Astrocyte (in vitro differentiated cells and primary cell): ENCODE measurements at places on chromosomes 4 and X.
A peak's percentile ranks its signal among the peaks of the same experiment; 100 is the strongest.

- DNase-seq: peak; percentile 54
Measured at GRCh38 chr4:137509855-137510282, 22.4 kb downstream of the PCDH18 start.

DNA sequence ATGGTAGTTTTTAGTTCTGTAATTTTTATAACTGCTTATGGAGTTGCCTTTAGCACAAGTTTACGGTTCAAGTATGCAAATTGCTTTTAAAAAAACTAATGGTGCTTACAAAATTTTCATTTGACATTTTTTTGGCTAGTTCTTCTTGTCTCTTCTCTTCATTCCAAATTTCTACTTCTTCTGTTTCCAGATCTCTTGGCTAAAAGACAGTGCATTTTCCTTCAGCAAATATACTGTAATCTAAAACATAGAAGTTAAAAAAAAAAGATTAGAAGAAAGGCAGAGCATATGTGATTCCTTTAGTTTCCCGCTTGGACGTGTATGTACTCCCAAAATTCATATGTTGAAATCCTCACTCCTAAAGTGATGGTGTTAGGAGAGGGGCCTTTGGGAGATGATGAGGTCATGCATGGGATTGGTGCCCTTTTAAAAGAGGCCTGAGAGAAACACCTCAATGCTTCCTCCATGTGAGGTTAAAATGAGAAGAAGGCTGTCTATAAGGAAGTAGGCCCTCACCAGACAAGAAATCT is 132.1 kb upstream of the NPY2R start:
- no peak for DNase-seq

DNA sequence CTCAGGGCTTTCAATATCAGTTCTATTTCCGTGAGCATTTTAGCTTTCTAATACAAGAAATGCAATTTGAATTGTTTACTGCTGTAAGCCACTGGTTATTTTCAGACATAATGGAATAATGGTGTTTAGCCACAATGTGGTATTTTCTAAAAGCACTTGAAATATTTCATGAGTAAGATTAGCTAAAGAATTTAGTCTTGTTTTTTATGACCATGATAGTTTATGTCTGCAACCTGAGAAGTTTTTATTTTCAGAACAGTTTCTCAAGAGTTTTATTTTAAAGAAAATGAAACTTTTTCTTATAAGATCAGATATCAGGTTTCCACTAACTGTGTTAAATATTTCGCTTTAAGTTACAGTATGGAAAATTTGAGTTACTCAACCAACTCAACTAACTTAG is 60.2 kb downstream of the SLIT2 start:
- peak; percentile 46 for DNase-seq

GRCh38 chr4:39054497-39054896 is 7.5 kb upstream of the KLHL5 start:
- DNase-seq: no peak

DNA sequence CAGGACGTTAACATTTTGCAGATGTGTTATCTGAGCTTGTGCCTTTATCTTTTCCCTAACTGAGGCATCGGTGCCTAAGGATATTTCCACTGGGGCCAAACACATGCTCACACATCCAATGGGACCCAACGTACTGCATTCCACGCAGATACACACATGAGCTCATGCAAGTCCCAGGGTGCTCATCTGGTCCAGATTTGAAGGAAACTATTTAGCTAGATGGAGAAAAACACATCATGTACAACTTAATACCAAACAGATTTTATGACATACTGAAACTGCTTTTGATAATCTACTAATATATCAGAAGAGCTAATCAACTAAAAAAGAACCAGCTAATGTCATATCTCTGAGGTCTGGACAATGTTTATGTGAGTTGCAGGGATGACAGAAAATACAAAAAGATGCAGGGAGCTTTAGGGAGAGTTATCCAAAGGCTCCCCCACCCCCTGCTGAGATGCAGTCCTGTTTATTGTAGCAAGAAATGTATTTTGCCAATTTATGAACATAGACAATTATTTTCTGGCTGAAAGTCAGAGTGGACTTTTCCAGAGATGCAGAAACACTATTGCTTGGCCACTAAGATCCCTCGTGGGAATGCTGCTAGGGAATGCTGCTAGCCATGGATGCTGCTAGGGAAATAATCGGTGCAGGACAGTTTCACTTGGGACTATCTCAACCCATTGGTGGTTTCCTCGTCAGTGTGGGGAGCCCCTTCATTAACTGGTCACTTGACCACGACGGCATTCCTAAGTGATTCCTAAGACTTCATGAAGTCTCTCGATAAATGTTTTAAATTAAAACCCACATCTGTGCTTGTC is 172.8 kb downstream of the SMIM20 start:
- DNase-seq: peak; percentile 62

DNA sequence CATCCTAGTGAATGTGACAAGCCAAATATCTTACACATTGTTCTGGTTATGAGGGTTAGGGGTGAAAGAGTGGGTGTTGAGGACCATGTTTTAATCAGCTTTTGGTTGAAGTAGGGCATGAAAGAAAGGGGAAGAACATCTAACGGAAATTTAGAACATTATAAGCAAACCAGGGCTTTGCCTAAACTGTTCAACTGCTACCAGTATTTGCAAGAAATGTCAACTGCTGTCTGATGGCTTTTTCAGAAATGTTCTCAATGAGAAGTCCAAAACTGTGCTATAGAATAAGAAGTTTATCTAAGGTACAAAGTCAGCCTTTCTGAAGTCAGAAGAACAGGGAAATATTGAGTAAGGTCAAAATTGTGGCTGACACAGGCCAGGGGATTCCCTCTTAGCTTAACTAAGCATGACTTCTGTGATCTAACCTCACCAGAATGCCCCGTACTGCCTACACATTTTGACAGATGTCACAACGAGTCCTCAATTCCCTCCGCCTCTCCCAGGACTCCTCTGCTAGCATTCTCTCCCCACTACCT is 67.1 kb downstream of the DTHD1 start:
- DNase-seq: no peak

DNA sequence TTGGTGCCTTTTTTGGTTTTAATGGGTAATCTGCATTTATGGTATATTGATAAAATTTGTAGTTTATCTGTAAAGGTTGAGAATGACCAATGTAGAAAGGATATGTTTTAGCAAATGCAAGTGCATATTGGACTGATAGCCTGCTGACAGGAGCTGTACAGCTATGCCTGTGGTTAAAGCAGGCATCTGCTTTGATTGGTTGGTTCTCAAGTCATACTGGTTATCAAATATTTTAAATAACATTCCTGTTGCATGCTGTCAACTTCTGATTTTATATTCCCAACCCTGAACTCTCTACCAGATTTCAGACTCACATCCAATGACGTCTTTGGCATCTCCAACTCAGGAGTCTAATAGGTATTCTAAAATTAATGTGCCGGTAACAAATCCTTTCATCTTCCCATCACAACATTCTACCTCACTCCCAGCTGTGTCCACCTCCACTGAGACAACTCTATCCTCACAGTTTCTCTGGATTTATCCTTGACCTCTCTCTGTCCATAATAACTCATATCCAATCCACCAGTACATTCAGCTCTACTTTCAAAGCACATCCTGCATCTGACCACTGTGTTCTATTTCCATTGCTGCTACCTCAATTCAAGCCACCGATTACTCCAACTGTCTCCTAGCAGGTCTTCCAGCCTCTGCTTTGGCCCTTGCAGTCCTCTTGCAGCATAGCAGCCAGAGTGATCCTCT is 125.7 kb downstream of the CAMK2D start:
- peak; percentile 90 for DNase-seq

DNA sequence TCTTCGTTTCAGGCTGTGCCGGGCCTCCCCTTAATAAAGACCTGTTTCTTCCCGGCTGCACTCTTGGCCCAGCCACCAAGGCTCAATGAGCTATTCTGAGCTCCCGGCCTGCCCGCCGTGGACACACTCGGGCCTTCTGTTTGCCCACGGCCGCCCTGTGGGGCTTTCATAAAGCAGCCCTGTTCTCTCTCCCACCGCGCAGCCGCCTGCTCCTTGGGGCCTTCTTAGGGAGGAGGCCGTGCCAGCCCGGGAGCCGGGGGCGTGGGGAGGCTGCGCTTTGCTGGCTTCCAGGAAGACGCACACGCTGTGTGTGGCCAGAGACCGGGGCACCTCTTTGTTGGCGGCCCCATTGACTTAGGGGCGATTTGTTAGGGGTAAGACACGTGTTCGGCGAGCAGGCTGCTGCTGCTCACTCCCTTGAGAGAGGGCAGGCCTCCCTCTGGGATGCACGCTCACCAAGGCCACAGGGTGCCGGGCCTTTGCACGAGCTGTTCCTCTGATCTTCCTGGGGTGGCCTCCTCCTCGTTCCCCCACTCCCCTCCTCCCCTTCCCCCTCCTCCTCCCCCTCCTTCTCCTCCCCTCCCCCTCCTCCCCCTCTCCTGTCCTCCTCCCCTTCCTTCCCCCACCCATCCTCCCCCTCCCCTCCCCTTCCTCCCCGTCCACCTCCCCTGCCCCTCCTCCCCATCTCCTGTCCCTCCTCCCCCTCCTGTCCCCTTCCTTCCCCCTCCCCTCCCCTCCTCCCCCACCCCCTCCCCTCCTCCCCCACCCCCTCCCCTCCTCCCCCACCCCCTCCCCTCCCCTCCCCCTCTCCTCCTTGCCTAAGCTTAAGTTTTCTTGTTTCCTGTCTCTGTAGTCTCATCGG is 11.3 kb downstream of the BLOC1S4 start:
- peak; percentile 45 for DNase-seq

DNA sequence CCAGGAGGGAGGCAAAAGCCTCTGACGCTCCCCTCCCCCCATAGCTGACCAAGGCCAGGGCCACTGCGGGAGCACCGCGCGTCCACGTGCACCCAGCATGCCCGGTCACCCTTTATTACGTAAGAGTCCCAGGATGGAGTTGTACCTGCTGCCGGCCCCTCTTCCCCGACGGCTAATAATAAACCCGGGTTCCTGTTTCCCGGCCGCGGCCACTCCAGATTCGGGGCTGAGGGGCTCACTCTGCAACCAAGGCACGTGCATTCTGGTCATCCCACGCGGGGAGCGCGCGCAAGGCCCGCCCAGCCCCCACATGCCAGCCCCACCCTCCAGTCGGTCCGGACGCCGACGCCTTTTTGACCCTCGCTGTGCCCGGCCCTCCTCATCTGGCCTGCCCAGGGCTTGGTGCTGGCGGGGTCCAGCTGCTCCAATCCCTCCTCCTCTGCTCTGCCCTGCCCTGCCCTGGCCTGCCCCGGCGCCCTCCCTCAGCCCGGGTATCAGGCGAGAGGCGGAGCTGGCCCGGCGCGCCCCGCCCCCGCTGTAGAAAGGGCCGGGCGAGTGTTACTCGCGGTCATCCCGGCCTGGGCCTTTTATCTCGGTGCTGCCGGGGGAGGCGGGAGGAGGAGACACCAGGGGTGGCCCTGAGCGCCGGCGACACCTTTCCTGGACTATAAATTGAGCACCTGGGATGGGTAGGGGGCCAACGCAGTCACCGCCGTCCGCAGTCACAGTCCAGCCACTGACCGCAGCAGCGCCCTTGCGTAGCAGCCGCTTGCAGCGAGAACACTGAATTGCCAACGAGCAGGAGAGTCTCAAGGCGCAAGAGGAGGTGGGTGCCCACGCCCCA is 2.6 kb downstream of the MID1IP1 start:
- peak; percentile 32 for DNase-seq

- DNase-seq: no peak
Measured at GRCh38 chr4:15719506-15719905, 16.6 kb downstream of the BST1 start.

GRCh38 chr4:175435381-175435783 is 376.7 kb downstream of the GPM6A start:
- DNase-seq: no peak

DNA sequence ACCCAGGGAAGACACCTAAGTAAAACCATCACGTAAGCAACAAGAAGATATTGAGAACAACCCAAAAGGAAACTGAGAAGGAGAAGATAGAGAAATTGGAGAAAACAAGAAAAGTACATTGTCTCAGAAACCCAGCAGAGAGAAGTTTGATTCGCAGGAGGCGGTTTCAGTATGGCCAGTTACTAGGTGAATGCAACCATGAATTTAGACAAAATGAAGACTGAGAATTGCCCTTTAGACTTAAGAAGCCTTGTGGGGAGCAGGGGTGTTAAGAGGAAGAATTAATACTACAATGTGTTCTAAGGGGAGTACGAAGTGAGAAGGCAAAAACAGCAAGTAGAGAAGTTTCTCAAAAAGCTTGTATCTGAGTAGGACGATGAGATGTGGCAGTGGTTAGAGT is 229.3 kb upstream of the NEIL3 start:
- no peak for DNase-seq

GRCh38 chrX:9816084-9816700 is 30.0 kb downstream of the SHROOM2 start:
- DNase-seq: peak; percentile 38

- no peak for DNase-seq
Measured at GRCh38 chr4:170008371-170008770, 17.8 kb downstream of the MFAP3L start.

DNA sequence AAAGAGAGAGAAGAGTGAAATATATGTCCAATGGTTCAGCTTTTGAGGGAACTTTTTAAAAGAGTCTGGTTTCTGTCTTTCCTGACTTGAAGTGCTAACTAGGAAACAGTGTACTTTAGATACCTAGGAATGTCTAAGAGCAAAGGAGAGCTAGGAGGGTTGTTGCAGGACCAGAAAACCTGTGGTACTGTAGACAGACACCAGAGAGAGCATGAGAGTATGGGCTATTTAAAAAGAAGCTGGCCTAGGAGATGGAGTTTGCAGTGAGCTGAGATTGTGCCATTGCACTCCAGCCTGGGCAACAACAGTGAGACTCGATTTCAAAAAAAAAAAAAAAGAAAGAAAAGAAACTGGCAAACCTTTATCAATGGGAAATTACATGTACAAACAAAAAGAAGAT is 223.9 kb downstream of the FAT4 start:
- no peak for DNase-seq

DNA sequence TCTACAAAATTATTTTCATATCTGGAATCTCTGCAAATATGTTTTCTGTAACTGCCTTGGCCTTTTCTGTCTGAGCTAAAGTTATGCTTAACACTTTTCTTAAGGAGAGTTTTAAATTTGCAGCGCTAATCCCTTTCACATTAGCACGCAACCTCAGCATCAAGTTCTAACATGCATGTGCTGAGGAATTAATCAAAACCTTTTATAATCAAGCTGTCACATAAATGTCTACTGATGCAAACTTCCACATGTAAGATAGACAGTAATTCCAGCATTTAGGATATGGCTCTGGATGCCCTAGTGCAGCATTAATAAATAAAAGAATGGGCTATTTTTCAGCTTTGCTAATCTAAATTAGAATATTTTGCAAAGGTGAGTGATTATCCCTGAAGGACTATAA is 17.5 kb upstream of the NEIL3 start:
- DNase-seq: no peak

GRCh38 chrX:103780336-103781061 is 3.9 kb downstream of the PLP1 start:
- DNase-seq: no peak

GRCh38 chr4:24975510-24975909 is 55.2 kb downstream of the LGI2 start:
- DNase-seq: no peak

- DNase-seq: no peak
Measured at GRCh38 chr4:77564231-77564630, 41.4 kb upstream of the CXCL13 start.

GRCh38 chrX:12791257-12792228 is at the start of gene PRPS2:
PRPS2 (plus strand) TSS chrX:12791412; CDS start chrX:12791498, 86 bp downstream.
- DNase-seq: peak; percentile 18
